Stimulated activated CD8-positive, alpha-beta memory T cell treated with anti-CD3 and anti-CD28 coated beads, Interleukin-15, amount 100 ng/mL, for 1 hour (primary cell): ENCODE measurements at places on chromosomes 3 and 15.

GRCh38 chr3:78967061-78967460 lies 800.7 kb downstream of the ROBO1 start:
- no peak for DNase-seq

DNA sequence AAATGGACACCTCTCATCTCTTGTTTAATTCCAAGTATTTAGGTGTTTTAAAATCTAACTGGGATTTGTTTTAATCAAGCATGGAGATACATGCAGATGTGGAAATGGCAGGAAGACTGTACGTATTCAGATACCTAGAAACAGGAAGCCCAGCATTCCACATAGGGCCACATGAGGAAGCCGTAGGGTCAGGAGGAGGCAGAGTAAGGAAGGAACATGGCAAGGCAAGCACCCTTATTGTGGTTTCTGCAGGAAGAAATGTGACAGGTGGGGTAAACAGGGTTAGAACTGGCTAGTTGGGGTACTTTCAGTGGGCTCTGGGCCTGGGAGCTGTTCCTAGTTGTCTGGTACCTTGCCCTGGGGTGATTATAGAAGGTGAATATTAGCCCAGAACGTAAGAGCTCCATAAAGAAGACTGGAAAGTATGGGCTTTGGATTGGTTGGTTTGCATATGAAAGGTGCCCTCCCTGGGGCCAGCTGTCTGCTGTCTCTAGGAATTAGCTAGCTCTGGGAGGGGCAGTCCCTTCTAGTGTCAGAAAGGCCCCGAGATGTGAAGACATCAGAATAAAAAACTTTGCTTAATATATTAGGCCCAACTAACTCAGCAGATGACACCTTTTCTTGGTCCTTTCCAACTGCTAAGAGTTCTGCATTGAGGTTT lies 107.7 kb upstream of the CADPS start:
- DNase-seq = no peak

GRCh38 chr15:89416339-89417183 lies 79.8 kb downstream of the RHCG start:
- DNase-seq = peak; percentile 29

DNA sequence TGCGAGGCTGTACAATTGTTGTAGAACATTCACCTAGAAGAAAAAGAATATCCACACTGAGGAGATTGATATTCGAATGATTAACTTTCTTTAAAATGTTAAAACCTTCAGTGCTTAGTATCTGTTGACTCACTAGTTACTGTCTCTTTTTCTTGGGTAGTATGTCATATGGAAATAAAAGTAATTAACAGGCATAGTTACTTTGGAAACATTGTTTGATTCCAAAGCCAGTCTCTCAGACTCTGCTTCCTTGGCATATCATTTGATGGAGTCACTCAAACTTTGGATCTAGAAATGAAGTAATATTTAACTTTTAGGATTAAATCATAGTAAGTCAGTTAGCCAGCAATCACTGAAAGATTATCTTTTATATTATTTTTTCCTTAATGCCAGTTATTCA lies 63.4 kb downstream of the MAP2K5 start:
- DNase-seq = no peak

DNA sequence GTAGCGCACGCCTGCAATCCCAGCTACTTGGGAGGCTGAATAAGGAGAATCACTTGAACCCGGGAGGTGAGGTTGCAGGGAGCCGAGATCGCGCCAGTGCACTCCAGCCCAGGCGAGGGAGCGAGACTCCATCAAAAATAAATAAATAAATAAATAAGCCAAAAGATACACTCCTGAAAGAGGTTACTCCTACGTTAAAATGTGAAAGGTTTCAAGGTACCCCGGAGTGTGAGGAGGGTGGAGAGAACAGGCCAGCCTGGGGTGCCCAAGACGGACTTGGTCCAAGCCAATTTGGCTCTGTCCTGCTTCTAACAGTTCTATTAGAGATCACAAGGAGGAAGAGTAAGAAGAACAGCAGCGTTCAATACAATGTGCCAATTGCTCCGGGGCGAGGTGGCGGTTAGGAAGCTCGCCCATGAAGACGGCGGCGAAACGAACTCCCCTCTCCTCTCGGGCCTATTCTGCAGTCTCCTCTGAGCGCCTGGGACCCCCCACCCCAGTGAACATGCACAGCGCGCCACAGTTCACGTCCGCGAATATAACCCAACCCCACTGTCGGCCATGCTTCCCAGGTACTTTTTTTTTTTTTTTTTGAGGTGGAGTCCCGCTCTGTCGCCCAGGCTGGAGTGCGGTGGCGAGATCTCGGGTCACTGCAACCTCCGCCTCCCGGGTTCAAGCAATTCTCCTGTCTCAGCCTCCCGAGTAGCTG lies 942 bp downstream of the ELP6 start:
- no peak for DNase-seq

DNA sequence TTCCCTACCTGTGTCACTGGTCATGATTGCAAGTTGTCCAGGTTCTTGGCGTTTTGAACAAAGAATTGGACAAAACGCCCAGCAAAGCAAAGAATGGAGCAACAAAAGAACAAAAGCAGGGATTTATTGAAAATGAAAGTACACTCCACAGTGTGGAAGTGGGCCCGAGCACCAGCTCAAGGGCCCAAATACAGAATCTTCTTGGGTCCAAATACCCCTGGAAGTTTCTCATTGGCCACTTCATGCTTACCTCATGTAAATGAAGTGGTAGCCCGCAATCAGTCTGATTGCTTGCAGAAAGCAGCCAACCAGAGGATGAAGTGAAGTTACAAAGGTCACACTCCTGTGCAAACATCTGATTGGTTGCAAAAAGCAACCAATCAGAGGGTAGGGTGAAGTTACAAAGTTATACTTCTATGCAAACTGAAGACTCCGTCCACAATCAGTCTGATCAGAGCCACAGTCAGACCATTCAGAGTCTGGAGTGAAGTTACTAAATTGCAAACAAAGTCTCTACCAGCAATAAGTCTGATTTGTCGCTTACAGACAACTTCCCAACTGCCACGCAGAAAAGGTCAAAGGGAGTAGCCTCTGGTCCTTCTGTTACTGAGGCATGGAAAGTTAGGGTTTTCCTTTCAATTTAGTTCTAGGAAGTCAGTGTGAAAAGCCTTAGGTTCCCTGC lies 8.3 kb upstream of the TM4SF1 start:
- no peak for DNase-seq

DNA sequence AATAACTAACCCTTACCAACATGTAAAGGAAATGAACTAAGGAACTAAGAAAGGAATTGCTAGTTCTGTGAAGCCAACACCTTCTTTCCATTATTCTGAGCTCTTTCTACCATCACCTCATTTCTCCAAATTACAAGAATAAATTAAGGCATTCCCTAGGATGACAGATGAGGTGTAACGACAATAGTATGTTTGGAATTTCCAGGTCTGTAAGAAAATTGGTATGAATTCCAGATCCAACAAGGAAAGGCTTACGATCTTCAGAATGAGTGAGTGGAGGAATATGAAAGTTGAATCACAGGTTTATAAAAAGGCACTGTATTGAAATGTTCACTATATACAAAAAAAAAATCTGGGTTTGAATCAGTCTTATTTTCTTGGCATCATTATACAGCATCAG lies 4.5 kb upstream of the NANOGP8 start:
- no peak for DNase-seq

- DNase-seq = no peak
These were observed 71.5 kb downstream of the ZMAT3 start for GRCh38 chr3:179000144-179000543.

DNA sequence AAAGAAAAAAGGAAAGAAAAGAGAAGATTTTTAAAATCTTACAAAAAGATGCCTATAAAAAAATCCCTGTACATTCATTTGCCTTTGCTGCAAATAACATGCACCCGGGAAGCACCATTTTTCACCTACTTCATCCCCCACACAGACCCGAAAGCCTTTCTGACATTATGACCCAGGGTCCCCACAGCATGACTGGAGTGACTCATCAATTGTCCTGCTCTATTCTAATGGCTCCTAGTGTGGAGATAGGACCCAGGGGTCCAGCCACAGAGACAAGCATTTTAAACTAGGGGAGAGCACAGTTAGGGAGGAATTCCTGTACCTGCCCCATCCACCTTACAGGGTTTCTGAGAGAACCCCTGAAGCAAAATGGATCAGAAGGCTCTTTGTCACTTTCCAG lies 14.7 kb upstream of the PXYLP1 start:
- DNase-seq = no peak

GRCh38 chr3:111303760-111304159 lies 232.1 kb downstream of the NECTIN3 start:
- DNase-seq = no peak

DNA sequence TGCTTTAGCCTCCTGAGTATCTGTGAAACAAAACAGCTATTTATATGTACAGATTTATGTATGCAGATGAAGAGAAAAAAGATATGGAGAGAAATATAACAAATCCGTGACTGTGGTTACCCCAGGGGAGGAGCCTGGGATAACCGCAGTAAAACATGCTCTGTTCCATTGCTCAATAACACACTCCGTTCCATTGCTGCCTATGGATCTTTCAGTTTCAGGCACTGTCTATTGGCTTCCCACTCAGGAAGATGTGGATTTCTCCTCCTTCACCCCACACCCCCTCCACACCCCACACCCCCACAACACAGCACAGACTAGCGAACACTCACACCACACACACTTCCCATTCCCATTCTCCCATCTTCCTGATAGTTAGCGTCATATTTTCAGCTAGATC lies 47.9 kb downstream of the CDCP1 start:
- DNase-seq = no peak

- DNase-seq = no peak
These were observed 17.8 kb upstream of the ZFYVE19 start for GRCh38 chr15:40789119-40789518.

DNA sequence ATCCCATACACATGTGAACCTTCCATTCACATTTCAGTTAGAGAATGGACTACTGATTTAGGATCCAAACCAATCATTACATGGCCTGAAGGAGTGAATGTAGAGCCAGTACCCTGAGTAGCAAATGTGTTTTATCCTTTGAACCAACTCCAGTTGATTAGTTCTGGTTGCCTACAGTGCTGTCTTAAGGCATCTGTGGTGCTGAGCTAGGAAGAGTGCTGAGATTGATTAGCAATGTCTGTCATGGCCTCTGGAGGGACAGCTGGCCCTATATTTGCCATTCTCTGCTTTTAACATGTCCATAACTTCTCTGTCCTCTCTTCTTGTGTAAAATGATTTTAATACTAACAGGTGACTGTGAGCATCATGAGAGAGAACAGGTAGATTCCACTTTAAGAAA lies 11.1 kb downstream of the LRTM1 start:
- DNase-seq = no peak

- no peak for DNase-seq
These were observed 32.2 kb upstream of the TM2D3 start for GRCh38 chr15:101684384-101684783.

- no peak for DNase-seq
These were observed 48.5 kb upstream of the SLC12A8 start for GRCh38 chr3:125261031-125261430.

- no peak for DNase-seq
These were observed 418.7 kb upstream of the CNTN6 start for GRCh38 chr3:674116-674515.

GRCh38 chr3:16992198-16992597 lies 107.4 kb downstream of the PLCL2 start:
- DNase-seq = no peak

DNA sequence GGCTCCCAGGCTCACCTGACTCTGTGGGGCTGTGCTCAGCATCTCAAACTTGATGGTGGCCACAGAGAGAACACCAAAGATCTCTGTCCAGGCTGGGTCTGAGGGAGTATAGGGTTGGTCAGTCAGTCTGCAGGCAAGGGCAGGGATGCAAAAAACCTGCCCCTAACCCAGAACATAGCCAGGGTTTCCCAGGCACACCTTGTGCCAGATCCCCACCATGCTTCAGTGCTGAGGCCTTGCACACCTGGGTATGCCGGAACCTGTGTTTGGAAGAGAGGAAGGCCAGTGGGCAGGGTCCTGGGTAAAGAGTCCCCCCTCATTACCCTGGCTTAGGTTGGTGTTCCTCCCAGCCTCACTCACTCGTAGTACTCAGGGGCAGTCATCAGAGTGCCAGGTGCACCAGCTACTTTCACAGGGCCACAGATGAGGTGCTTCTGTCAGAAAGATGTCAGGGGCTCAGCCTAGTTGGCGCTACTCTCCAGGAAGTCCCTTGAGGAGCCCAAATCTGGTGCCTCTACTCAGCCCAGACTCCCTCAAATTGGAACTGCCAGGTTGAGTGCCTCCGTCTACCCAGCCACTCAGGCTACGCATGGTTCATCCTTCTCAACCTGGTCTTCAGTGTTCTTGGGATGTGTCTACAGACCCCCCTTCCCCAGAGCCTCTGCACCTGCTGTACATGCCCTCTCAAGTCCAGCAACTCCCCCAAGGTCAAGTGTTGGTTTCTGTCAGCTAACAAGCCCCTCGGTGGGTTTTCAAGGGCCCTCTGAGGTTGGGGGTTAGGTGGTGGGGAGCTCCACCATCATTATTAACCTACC lies 1.8 kb downstream of the DALRD3 start:
- DNase-seq = no peak

- no peak for DNase-seq
These were observed 28.1 kb upstream of the SYNM start for GRCh38 chr15:99076555-99077308.

GRCh38 chr3:192835818-192836815 lies 81.5 kb downstream of the MB21D2 start:
- no peak for DNase-seq

- DNase-seq = no peak
These were observed 2.4 kb downstream of the CHCHD4 start for GRCh38 chr3:14122301-14122700.

- DNase-seq = no peak
These were observed 17.1 kb upstream of the ABTB1 start for GRCh38 chr3:127655641-127656040.

DNA sequence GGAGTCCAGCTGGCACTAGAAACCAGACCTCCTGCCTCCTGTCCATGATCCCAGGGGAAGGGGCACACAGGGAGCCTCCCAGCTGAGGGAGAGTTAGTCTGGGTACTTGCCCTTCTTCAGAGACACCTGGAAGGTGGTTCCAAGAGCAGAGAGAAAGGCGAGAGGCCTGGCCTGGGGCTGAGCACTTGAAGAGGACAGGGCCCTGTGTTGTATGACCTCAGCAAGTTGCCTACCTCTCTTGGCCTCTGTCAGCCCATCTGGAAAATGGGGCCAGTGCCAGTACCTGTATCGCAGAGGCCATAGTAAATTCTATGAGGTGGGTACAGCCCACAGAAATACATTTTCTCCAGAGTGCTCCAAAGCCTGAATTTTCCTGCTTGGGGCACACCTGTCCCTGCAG lies 19.5 kb downstream of the PTH1R start:
- DNase-seq = no peak

GRCh38 chr15:77731945-77732344 lies 99.2 kb upstream of the LINGO1 start:
- no peak for DNase-seq

DNA sequence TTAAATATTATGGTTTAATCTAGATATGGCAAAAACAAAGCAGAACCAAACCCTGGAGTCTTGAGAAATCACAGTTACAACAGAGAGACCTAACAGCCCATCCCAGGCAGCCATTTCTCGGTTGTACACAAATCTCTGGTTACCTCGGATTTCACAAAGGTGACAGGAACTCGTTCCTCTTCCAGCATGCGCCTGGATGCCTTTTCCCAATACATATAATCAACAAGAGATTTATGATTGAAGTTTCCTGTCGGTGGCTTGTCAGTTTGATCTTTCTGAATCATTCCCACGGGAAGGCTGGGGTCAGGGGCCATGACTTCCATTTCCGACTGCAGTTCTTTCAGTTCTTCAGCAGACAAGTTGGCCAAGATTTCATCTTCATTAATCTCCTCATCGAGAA lies 445 bp downstream of the LMOD3 start:
- DNase-seq = no peak
